ENCODE measurements at places on chromosomes 6 and 20. TPM values are rescaled to one million over a fixed set of nuclear protein-coding genes. Genes with fewer than 3 reads are reported as not detected.

DNA sequence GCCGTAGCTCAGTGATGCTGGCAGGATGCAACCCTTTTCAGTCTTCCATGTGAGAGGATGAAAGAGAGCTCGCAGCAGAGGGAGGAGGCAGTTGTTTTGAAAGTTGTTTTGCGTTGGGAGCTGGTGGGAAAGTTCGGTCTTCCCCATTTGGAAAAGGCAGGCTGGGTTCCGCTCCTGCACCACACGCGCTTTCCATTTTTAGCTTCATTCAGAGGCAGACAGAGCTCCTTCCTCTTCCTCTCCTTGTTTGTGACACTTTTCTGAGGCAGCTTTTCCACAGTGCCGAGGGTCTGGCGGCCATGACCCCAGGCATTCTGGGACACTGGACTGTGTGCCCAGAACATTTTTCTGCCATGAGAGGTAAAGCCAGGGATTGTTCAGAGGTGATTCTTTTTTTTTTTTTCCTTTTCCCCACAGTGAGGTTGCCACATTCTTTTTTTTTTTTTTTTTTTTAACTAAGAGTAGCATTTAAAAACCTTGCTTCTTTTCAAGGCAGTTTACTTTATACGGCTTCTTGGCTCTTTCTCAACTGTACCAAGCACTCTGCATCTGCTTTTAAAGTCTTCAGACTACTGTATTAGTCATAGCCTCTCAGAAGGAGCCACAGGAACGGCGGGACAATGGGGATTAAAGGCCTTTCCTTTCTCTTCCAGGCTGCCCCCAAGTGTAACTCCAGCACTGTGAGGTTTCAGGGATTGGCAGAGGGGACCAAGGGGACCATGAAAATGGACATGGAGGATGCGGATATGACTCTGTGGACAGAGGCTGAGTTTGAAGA, 1.6 kb downstream of the PRDM1 start:
- DNase-seq = no peak

GRCh38 chr20:2698912-2699311, 6.3 kb downstream of the EBF4 start:
- DNase-seq = peak; percentile 26

The CLPSL2 gene
- total RNA-seq = not detected

DNA sequence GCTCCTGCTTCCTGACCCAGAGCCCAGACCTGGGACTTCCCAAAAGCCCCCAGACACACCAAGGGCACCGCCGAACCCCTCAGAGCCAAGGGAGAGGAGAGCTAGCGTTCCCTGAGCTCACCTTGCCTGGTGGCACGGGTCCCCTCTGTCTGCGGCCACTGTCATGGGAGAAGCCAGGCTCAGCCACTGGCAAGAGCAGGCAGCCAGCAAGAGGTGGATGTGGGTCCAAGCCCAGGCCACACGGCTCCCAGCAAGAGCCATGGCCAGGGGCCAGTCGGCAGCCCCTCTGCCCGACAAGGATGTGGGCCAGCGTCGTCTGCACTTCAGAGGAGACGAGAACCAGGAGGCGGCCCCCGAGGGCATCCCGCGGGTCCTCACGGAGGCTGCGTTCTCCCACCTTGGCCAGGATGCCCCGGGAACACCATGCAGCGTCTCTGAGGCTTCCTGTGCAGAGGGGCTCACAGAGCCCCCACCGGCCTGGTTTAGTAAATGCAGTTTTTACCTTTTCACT, 2.2 kb upstream of the PPDPF start:
- DNase-seq = no peak

The SLC17A2 gene
- 0.50 TPM for total RNA-seq

The SCUBE3 gene
- total RNA-seq = not detected

GRCh38 chr6:134373282-134373922, 55.5 kb upstream of the SGK1 start:
- no peak for DNase-seq

The KCNK5 gene
- 8.8 TPM for total RNA-seq

GRCh38 chr6:85685713-85686112, 43.0 kb upstream of the SYNCRIP start:
- no peak for DNase-seq

- DNase-seq = no peak
Observed at GRCh38 chr6:17785094-17785787, 78.5 kb upstream of the NUP153 start.

DNA sequence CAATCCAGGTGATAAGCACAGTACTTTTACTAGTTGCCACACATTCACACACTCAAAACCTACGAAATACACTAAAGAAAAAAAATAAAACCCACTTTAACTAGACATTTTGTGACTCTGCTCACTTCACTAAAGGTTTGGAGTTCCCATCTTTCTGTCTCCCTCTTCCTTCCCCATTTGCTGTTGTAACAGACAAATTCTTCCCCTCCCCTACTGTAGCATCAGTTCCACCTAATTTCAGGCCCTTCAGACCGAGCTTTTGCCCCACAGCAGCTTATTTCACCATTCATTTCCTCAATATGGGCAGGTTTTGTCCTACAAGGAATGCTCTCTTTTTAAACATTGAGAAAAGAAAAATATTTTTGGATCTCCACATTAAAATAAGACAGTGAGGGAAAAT, 31.3 kb upstream of the MRAP2 start:
- no peak for DNase-seq

The ZNF165 gene
- total RNA-seq = 2.1 TPM

GRCh38 chr6:84768442-84769174, 4.2 kb upstream of the TBX18 start:
- DNase-seq = no peak

The CHRNA4 gene
- not detected for total RNA-seq

GRCh38 chr6:88574651-88575050, 388.8 kb downstream of the RNGTT start:
- no peak for DNase-seq

- no peak for DNase-seq
Observed at GRCh38 chr6:166370489-166370888, 12.3 kb downstream of the MPC1 start.

The SMLR1 gene
- total RNA-seq = not detected

DNA sequence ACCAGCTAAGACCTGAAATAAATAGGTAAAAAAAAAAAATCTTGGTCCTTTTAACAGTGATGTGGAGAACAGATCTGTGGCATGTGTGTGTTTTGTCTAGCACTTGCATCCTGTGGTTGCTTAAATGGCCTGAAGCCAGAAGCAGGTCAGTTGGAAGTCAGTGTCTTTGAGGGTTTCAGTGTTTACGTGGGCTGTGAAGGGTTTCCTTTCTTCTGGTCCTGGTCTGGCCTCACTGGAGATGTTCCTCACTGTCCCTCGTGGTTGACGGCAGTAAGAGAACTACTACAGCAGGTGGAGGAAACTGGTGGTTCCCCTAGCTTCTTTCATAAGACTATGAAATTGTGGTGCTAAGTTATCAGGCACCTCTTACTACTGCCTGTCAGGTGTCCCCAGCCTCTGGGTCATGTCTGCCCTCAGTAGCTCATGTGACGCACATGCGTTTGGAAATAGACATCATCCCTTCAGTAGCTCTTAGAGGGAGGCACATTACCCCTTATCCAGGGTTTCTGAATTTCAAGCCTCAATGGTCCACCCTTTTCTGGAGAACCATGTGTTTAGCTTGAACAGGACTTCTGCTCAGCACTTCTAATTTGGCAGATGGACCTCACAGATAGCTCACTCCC, 59.4 kb upstream of the SCP2D1 start:
- DNase-seq = no peak

DNA sequence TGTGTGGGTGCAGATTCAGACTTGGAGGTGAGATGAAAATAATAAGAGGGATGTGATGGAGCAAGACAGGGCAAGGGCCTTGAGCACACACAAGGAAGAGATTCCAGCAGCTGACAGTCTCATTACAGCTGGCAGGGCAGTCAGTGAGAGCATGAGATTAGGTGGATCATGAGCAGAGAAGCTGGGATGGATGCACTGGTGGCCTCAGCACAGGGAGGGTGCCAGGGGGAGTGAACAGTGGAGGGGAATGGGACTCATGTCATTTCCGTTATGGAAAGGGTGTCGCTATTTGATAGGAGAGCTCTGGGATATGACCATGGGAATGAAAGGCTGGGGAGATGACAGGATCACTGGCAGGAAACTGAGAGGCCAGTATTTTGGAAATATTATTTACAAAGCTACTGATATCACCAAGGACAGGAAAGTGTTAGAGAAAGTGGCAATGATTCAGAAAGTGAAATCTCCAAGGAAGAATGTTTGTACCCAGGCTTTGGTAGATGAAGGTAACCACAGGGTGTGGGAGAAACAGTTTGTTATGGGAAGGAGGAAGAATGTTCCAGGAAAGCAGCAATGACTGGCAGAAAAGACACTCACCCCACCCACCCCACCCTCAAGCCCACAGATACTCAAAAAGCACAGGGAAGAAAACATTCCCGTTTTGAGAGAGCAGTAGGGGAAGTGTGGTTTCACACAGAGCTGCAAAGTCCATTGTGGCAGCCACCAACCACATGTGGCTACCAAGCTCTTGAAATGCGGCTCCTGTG, 214.7 kb upstream of the PROKR2 start:
- no peak for DNase-seq

Data from activated naive CD4-positive, alpha-beta T cell treated with anti-CD3 and anti-CD28 coated beads, Interleukin-2, amount 50 U/mL, for 72 hours (primary cell).